ENCODE measurements at places on chromosomes 1 and 21.

- no peak for DNase-seq
Measured at GRCh38 chr1:236904892-236905741, 99.1 kb downstream of the MT1HL1 start.

DNA sequence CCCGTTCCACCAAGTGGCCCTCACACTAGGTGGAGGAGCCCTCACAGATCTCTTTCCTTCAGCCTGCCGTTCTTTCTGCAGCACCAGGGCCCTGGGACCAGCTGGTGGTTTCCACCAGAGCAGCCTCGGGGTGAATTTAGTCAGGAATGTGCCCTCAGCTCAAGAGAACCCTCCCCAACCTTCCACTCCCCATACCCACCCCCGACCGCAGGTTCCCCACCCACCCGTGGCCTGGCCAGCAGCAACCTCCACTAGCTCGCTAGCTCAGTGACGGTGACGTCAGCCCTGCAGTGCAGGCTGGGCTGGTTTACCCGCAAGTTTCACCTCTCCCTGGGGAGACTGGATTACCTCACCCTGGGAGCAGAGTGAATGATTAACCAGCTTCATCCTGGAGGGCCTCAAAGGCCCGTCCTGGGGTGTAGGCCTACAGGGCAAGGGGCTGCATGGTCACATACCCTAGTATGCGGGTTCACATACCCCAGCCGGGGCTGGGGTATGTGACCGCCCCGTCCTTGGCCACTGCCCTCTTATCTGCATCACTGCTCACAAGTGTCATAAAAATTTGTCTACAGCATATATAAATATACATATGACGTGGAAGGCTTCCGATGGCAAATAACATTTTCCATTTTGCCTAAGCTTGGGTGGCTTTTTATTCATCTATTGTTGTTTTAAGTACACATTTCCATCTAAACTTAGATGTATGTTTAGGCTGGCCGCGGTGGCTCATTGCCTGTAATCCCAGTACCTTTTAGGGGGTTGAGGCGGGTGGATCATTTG is 24.5 kb downstream of the ELF3 start:
- peak; percentile 60 for DNase-seq

GRCh38 chr1:221397606-221398005 is 344.3 kb downstream of the DUSP10 start:
- no peak for DNase-seq

DNA sequence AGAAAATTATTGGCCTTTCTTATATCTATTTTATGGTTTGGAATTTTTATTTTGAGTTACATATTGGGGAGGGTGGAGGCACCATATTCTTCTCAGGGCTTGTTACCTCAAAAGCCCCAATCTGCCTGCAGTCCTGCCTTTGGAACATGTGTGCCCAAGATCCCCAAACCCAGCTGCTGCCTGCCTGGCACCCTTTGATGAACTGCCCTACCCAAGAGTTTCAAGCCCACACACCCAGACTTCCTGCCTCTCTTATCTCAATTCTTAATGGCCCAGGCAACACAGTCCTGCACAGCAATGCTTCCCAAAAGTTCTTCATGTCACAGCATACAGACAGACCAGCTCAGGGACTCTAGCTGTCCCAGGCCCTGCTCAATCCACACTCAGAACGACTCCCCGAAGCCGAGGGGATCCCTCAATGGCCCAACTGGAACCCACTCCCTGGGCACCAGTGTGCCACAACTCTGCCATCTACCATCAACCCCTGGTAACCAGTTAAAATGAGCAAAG is 19.2 kb downstream of the OLFML2B start:
- DNase-seq, result no peak

Data from heart left ventricle (tissue), 16 donors.